Breast epithelium (tissue), 4 donors: ENCODE measurements at places on chromosomes 2 and 18.

GRCh38 chr2:134714228-134714627 lies 4.6 kb downstream of the TMEM163 start:
- DNase-seq, result no peak

DNA sequence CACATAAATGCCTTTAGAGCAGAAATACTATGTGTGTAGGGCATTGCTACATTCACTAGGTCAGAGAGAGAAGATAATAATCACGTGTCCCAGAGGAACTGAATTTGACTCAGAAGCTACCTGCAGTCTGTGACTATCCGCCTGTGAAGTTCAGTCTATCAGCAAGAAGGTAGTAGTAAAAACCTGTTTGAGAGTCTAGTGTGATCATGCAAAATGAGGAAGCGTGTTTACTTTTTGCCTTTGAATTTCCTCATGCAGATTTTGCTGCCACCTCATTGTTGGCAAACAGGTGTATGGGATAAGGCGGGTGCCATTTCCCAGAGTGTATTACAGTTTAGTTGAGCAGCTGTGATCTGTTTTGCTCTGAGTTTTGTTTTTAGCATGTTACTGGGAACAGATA lies 403.9 kb upstream of the FANCL start:
- no peak for DNase-seq

GRCh38 chr2:118345465-118345864 lies 257.2 kb downstream of the INSIG2 start:
- DNase-seq, result no peak

- DNase-seq, result no peak
Measured at GRCh38 chr2:39779341-39779851, 338 bp upstream of the THUMPD2 start.
